ENCODE measurements at places on chromosomes 2 and 18.

DNA sequence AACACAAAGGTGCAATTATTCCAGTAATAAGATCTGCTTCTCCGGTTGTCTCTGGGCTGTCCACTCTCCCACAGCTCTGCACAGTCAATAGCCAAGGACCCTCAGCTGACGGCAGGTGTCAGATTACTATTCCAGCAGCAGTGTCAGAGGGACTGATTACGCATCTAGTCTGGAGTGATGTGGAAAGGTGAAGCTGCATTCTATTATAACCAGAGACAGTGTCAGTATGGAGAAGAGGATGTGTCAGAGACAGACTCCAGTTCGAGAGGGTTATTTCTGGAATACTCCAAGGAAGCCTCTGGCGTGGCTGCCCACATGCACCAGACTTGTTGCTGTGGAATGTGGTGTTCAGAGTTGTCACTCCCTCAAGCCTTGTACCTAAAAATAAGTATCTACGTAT is 163.6 kb upstream of the TMEM200C start:
- DNase-seq, result no peak

GRCh38 chr18:71598374-71598773 is 945.8 kb downstream of the CBLN2 start:
- no peak for DNase-seq

DNA sequence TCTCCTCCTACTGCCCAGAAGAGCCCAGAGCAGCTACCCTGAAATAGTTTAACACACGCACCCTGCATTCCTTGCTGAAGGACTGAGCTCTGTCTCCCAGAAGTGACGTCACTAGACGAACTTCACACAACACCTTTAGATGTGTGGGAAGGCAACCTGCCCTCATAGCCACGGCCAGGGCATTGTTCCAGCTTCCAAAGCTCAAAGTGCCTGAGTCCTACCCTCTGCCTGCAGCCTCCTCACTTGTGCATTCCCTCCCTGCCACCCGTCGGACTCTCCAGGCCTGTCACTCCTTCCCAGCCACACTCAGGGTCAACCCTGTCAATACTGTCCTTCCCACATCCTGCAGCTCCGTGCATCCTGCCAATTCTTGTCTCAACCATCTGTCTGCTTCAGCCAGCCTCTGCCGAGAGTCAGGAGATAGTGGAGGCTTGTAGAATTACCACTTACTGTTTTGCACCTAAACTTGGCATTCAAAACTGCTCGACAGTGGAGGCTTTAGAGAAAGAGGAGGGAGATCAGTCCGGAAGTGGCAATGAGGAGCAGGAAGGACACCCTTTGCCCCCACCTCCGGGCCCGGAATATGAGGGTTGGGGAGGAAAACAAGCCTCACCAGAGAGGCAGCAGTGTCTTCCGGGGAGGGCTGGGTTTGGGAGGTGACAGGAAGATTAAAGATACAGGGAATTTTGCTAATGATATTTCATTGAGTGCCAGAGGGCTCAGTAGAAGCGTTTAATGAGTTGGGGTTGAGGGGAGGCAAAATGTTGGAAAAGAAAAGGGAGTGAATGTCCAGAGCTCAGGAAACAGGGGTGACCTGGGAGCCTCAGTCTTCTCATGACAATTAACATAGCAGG is 72.3 kb upstream of the ATG16L1 start:
- DNase-seq, result no peak

DNA sequence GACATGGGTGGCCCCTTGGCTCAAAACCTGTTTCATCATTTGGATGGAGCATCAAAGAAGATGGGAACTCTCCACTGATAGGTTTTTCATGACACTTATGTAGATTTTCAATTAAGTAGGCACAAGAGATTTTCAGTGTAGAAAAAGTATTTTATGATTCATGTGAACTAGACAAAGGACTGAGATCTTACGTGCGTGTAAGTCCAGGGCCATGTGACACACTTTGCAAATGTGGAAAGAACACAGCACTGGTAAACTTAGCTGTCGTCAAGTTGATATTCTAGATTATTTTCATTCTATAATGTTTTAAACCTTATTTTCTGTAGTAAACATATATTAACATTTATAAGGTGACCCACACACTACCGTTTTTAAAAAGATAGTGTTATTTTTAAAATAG is 37.4 kb downstream of the RNF144A start:
- DNase-seq, result no peak
